Kidney tubule cell (primary cell): ENCODE measurements at places on chromosomes 3 and 15.

DNA sequence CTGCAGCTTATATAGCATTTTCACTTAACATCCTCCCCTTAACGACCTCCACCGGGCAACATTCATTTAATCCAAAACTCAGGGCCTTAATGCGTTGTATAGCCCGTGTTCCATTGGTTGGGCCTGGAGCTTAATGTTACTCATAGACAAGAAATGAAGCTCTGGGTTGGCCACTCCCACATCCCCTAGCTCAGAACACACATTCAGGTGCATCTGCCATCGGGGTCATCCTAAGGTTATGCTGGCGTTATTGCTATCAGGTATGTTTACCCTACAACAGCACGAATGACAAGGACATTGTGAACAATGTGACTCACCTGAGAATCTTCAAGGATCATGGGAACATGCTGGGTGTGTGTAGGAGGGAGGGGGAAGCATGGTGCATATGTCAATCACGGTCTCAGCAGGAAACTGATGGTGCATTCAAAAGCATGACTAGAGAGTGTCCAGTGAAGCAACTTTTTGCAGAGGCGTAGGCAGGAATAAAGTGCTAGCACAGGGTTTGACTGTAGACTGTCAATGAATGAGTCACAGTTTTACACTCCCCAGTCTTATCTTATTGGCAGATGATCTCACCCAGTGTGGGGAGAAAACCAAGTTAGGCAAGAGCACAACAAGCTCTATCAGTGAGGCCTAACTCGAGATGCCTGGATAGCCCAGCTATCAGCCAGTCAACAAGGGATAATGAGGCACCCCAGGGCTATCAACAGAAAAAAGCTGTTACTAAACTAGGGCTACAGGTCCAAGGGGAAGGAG is 402.1 kb upstream of the MCTP2 start:
- DNase-seq, result peak; percentile 55

DNA sequence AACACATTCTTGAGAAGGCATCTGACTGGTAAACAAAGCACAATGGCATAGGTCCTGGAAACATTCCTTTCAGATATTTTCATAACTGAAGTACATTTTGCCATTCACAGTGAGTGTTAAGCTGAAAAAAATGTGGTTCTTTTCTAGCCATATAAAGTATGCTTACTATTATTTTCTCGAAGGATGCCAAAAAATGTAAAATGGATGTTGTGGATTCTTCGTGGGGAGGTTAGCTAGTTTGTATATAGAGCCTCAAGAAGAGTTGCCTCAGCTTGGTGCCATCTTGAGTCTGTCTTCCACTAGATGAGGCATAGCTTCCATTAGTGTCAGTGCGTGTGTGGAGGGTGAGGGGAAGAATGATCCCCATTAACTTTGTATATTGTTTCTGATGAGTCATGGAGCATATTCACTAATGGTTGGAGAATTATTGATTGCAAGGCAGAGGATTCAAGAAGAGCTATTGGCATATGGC is 4.1 kb downstream of the MBNL1 start:
- DNase-seq, result no peak

- DNase-seq, result peak; percentile 7
Measured at GRCh38 chr15:55694652-55695150, 48.3 kb downstream of the PRTG start.

- no peak for DNase-seq
Measured at GRCh38 chr3:60246361-60246760, 1004.9 kb downstream of the FHIT start.

DNA sequence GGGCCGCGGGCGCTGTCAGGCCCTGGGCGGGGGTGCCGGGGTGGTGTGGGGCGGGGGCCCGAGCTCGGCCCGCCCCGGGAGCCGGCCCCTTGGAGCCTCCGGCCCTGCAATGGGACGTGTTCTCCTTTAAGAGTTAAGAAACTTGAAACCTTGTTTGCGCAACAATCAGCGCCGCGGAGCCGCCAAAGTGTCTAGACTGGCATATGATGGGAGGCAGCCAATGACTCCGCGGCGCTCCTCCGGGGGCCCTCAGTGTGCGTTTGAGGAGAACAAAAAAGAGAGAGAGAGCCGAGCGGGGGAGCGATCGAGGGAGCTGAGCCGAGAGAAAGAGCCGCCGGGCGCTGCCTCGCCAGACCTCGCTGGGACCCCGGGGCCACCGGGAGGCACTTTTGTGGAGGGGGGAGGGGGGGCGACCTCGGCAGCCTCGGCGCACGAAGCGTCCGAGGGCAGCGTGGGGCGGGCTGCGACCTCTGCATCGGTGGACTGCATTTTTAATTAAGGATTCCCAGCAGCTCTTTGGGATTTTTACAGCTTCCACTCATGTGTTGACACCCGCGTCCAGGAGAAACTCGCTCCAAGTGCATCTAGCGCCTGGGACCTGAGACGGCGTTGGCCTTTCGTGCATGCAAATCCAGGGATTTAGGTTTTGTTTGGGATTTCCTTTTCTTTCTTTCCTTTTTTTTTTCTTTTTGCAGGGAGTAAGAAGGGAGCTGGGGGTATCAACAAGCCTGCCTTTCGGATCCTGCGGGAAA is at the start of gene SMAD6:
SMAD6 (plus strand) TSS at position 202 of the 752 bp plus-strand sequence. CDS start 1,023 bp downstream, outside the sequence.
- peak; percentile 99 for DNase-seq

GRCh38 chr3:194095464-194095863 is 40.5 kb upstream of the HES1 start:
- peak; percentile 50 for DNase-seq

- peak; percentile 75 for DNase-seq
Measured at GRCh38 chr15:85618956-85619491, 175.7 kb downstream of the KLHL25 start.

DNA sequence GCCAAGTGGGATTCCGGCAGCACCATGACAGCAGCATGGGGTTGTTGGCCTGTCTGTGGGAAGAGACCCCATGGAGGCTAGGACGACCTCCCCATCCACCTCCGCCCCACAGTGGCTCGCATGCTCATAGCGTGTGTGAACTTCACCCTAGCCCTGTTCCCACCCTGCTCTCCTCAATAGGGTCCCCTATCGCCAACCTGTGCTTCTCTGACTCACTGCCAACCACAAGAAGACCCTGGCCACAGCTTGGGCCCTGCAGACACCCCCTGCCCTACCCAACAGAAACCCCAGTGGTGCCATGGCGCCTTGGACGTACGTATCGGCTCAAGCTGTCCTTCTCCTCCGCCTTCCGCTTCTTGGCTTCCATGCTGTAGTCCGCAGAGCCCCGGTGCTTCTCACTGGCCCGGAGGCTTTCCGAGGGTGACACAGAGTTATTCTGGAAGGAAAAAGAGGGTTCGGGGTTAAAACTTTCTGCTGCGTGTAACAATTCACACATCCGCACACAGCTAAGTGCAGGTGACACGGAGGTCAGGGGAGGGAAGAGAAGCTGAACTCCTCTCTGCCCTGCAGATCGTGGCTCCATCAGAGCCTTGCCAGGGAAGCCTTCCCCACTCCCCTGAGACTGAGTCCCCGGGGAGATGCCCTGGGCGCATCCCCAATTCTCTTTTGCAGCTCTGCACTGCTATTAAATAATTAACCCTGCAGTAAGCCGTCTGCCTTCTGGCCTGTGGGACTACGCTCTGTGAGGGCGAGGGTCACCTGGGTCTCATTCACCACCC is 37.3 kb downstream of the TLE3 start:
- no peak for DNase-seq

GRCh38 chr15:80607287-80607980 is 87.7 kb upstream of the ABHD17C start:
- DNase-seq, result no peak
